Stimulated activated naive CD8-positive, alpha-beta T cell treated with anti-CD3 and anti-CD28 coated beads, Interleukin-15, amount 100 ng/mL, for 72 hours (primary cell): ENCODE measurements at places on chromosomes 7 and 10.

GRCh38 chr10:22230158-22230833 lies 12.5 kb upstream of the EBLN1 start:
- peak; percentile 21 for DNase-seq

GRCh38 chr7:37943905-37944736 lies 23.7 kb downstream of the EPDR1 start:
- DNase-seq = no peak

GRCh38 chr10:125052146-125052545 lies 108.2 kb downstream of the CTBP2 start:
- DNase-seq = no peak

DNA sequence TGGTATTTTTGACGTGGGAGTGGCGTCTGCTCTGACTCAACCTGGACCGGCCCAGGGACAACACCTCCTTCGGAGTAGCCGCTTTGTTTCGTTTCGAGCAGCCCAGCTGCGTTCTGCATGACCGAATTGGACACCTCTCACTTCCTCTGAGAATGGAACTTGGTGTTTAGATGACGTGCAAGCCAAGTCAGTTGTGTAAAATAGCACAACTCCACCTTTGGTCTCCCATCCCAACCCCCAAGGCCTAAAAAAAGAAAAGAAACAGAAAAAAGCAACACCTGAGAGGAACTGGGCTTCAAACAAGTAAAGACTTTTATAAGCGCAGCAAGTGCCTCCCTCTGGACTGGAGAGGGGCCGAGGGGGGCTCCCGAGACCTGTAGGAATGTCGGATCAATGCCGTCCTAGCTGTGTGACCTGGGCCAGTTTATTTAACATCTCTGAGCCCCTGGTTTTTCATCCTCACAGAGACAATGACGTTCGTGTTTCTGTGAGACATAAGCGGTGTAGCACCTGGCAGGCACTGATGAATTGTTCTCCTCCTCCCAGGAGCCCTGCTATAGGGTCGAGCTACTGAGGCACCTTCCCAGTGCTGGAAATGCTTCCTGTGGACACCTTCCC lies 52.0 kb upstream of the SMNDC1 start:
- peak; percentile 73 for DNase-seq

GRCh38 chr10:48550071-48550691 lies 54.7 kb downstream of the ARHGAP22 start:
- DNase-seq = no peak

- no peak for DNase-seq
These were observed 31.2 kb downstream of the CCDC126 start for GRCh38 chr7:23628370-23628769.

- no peak for DNase-seq
These were observed 5.5 kb upstream of the VWDE start for GRCh38 chr7:12409097-12409711.

GRCh38 chr10:130138479-130138866 lies 2.3 kb downstream of the GLRX3 start:
- DNase-seq = peak; percentile 21

DNA sequence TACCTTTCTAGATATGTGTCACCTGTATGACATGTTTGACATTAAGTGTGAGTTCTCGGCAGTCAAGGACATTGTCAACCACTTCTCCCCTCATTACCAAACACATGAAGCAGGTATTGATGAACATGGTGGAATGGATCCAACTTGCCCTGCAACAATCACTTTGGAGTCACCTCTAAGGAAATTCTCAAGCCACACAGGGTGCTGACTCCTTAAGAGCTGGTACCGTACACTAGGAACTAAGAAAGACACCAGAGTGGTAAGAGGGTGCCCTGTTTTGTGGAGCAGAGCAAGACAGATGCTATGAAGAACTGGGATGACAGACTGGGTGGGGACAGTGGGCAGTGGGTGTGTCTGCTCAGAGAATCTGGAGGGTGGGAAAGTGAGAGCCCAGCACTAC lies 17.4 kb upstream of the SORBS1 start:
- no peak for DNase-seq

GRCh38 chr10:31146491-31147209 lies 115.0 kb upstream of the ZNF438 start:
- peak; percentile 15 for DNase-seq

- no peak for DNase-seq
These were observed 30.3 kb upstream of the GRB10 start for GRCh38 chr7:50812841-50813475.

- DNase-seq = no peak
These were observed 39.2 kb upstream of the COL1A2 start for GRCh38 chr7:94355454-94355853.

- no peak for DNase-seq
These were observed 204.3 kb downstream of the DGKB start for GRCh38 chr7:14698239-14698638.

DNA sequence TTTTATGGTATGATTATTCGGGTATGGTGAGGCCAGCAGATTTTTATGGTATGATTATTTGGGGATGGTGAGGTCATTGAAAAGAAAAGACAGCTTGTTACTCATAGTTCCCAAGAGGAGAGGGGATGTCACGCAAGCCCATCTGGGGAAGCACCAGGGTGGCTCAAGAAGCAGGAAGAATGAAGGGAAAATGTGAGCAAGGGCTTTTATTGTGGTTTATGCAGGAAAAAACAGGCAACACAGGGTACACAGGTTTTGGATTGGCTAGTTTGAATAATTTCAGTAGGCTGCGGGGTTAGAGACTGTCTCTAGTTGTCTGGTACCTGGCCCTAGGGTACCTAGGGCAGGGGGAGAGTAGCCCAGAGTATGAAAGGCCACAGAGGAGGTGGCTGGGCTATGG lies 26.8 kb upstream of the DGKI start:
- peak; percentile 78 for DNase-seq

- no peak for DNase-seq
These were observed 68.6 kb upstream of the MEOX2 start for GRCh38 chr7:15755061-15755460.

- no peak for DNase-seq
These were observed 942 bp upstream of the KIAA1217 start for GRCh38 chr10:24207781-24208611.

DNA sequence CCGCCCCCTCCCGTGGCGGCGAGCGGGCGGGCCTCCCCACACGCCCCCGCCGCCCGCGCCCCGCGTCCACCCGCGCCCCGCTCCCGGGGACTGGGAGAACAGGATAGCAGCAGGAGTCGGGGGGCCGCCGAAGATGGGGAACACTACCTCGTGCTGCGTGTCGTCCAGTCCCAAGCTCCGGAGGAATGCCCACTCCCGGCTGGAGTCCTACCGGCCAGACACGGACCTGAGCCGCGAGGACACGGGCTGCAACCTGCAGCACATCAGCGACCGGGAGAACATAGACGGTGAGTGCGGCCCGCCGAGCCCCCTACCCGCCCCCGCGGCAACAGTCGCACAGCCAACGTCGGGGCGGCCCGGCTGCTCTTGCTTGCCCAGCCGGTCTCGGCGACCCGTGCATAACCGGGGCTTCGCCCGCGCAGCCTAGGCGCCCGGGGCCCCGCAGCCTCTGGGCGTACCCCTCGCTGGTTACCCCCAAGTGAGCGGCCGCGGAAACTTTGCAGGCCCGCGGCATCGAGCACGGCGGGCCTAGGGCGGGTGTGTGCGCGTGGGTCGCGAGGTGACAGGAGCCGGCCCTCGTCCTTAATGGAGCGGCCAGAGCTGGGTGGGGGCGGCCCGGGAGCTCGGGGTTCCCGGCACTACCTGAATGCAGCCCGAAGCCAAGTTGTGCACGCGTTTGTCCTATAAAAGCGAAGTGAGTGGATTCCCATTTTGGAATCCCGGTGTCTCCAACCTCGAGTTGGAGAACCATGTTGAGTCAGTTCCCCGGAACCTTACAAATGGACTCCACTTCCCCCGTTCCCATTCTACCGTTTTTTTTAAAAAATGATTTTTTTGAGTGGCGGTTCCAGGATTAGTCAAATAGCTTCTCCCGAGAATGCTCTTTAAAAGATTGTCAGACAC lies 863 bp downstream of the CCNY start:
- peak; percentile 44 for DNase-seq

- no peak for DNase-seq
These were observed 107.4 kb downstream of the ETV1 start for GRCh38 chr7:13882051-13882450.

DNA sequence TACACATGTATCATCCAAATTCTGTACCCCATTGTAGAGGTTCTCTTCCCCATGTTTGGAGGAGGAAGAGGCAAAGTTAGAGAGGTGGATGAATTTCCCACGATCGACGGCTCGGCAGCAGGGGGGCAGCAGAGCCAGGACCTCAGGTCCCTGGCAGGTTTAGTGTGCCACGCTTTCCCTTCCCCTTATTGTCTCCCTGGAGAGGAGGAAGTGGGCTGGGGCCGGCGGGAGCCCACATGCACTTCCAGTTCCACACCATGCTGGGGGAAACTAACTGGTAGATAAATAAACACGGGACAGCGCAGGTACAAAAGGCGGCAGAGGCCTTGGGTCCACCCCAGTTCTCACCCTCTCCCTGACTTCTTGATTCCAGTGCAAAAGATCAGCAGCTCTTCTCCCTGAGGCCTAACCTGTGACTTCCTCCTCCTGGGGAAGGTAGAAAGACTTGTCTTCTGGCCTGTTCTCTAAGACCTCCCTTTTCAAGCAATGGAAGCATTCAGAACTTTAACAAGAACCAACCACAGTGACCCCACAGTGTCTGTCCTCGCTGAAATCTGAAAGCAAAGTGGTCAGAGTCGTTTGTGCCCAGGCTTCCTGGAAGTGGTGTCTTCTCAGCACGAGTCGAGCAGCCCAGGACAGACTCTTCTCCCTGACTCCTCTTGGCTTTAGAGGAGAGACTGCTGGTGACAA lies 30.5 kb upstream of the SRGN start:
- DNase-seq = no peak

DNA sequence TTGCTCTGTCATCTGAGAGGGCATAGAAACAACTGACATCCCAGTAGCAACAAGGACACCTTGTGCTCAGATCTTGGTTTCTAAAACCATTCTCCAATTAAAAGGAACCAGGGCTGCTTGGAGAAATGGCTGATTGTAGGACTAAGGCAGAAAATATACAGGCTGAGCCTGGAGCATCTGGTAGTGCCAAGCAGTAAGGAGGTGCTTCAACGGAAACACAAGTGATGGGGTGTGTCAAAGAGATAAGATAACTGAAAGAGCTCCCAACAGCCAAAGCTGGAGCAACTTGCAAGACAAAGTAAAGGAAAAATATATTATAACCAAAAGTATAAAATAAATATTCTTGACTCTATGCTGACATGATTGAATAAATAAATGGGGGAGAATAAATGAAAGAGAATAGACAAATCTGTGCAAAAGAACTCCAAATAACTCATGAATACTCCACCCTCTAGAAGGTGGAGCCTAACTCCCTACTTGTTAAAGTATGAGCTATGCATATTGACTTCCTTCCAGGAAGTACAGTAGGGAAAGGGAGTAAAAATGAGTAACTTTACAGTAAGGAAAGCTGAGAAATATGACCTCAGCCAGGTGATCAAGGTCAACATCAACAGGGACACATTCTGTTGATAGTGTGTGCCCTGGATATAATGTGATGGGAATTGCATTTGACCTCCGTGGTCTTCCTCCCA lies 162.4 kb downstream of the NOC3L start:
- no peak for DNase-seq

DNA sequence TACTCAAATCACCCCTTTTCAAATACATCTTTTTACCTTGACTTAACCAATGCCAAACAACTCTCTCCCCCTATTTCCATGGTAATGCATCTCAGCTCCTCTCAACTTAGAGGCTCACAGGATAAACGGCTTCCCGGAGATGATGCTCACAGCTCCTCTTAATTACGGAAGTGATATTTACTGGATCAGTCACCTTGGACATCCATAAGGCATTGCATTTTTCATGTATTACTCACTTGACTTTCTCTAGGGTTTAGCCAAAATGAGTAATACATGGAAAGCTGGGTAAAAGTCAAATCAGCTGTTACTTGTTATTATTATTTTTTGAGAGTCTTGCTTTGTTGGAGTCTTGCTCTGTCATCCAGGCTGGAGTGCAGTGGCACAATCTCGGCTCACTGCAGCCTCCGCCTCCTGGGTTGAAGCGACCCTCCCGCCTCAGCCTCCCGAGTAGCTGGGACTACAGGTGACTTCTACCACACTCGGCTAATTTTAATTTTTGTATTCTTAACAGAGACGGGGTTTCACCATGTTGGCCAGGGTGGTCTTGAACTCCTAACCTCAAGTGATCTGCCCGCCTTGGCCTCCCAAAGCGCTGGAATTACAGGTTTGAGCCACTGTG lies 73.3 kb upstream of the RHEB start:
- no peak for DNase-seq

GRCh38 chr7:42108803-42109528 lies 128.0 kb downstream of the GLI3 start:
- no peak for DNase-seq

GRCh38 chr7:77866786-77867536 lies 68.4 kb downstream of the PHTF2 start:
- no peak for DNase-seq

- DNase-seq = no peak
These were observed 52.6 kb downstream of the HSPA12A start for GRCh38 chr10:116689744-116690143.

DNA sequence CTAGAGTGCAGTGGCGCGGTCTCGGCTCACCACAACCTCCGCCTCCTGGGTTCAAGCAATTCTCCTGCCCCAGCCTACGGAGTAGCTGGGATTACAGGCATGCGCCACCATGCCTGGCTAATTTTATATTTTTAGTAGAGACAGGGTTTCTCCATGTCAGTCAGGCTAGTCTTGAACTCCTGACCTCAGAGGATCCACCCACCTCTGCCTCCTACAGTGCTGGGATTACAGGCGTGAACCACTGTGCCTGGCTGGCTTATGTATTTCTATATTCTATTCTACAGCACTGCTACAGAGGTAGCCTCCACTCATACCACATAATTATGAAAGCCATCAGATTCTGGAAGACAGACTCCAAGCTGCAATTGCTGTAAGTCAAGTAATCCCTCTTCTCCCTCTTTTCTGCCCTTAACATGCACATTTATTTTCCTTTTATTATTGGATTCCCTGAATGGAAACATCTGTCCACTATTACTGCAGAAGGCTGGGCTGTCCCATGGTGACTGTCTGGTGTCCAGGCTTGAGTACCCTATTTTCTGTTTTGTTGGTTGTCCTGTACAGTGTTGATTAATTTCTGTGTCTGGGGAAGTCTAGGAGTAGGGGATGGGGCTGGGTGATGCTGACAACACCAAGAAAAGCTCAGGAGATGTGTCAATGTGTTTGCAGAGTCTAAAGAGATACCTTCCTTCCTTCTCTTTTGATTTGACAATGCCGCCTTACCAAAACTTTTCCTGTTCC lies 5.8 kb upstream of the ZNF487 start:
- DNase-seq = no peak

GRCh38 chr7:121109145-121109544 lies 120.6 kb downstream of the CPED1 start:
- no peak for DNase-seq

- DNase-seq = no peak
These were observed 41.6 kb downstream of the ERCC6 start for GRCh38 chr10:49497358-49497757.

DNA sequence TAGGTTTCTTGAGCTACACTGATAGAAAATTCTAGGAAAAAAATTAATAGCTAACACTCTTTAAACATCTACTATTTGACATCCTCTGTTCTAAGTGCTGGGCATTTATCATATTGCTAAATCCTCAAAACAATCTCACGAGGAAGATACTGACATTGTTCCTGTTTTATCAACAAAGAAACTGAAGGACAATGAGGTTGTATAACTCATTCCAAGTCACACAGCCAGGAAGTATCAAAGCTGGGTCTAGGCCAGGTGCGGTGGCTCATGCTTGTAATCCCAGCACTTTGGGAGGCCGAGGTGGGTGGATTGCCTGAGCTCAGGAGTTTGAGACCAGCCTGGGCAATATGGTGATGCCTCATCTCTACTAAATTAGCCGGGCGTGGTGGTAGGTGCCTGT lies 51.6 kb upstream of the IL6 start:
- no peak for DNase-seq
